ENCODE measurements at places on chromosomes 16 and 17.

DNA sequence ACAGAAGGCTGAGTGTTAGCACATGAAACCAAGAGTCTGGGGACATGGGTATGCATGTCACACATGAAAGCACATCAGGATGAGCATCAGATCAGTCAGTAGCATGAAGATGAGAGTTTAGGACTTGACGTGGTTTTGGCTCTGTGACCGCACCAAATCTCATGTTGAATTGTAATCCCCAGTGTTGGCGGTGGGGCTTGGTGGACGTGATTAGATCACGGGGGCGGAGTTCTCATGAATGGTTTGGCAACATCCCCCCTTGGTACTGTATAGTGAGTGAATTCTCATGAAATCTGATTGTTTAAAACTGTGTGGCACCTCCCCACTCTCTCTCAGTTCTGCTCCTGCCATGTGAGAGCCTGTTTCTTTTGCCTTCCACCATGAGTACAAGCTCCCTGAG, 46.4 kb downstream of the CNGB1 start:
- no peak for DNase-seq

- no peak for DNase-seq
Observed at GRCh38 chr16:85657267-85657650, 31.5 kb downstream of the GINS2 start.

DNA sequence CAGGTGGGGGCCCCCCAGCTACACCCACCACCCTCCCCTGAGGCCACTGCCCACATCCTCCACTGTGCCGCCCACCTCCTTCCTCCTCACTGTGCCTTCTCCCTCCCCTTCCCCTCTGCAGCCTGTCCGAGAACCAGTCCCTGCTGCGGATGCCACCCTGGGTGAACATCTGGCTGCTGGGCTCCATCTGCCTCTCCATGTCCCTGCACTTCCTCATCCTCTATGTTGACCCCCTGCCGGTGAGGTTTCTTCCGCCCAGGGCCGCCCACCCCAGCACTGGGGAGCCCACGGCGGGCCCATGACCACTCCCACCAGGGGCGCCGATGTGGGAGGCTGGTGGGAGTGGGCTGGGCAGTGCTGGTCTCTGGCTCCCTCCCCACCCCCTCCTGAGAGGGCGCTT, 22.1 kb downstream of the RABEP2 start:
- DNase-seq: no peak

DNA sequence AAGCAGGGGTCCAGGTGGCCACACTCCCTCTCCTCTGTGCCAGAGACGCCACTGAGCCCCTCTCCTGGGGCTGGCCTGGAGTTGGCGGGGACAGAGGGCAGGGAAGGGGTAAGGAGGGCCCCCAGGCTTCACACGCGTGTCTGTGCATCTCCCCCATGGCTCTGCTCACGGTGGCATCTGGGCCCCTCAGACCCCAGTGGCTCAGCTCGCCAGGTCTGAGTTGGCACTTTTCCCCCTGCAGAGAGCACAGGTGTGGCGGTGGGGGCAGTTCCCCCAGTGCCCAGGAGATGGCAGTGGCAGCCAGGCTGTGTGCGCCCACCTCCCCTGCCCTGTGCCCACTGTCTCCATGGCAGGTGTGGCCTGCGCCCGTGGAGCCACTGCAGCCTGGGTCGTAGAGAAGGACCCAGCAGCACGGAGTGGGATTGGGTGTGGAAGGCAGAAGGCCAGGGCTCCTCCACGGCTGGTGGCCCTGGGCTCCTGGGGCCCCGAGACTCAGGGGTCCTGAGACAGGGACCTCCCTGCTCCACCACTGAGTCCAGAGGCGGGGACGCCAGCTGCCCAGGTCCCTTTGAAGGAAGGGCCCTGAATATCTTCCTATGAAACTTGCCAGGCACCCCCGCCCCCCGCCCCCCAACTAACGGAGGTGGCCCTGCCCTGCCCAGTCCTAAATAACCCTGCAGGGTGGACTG, 4.3 kb upstream of the APRT start:
- no peak for DNase-seq

GRCh38 chr16:2450535-2450934, 9.4 kb upstream of the TEDC2 start:
- DNase-seq: no peak

DNA sequence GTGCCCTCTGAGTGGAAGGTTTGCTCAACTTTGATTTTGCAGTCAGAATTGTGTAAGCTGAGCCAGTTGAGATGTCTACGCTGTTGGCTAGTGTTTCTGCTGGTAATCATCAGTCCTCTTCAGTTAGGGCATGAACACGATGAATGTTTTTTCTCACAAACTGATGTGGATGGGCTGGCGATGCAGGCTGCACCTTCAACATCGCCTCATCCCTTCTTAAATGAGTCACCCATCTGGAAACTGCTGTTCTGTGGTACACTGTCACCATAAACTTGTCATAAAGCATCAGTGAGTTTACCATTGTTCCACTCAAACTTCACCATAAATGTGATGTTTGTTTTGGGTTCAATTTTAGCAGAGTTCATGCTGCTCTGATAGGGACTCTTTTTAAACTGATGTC, 8.4 kb downstream of the C16orf95 start:
- DNase-seq: no peak

- DNase-seq: no peak
Observed at GRCh38 chr16:49986351-49987124, 38.5 kb upstream of the CNEP1R1 start.

DNA sequence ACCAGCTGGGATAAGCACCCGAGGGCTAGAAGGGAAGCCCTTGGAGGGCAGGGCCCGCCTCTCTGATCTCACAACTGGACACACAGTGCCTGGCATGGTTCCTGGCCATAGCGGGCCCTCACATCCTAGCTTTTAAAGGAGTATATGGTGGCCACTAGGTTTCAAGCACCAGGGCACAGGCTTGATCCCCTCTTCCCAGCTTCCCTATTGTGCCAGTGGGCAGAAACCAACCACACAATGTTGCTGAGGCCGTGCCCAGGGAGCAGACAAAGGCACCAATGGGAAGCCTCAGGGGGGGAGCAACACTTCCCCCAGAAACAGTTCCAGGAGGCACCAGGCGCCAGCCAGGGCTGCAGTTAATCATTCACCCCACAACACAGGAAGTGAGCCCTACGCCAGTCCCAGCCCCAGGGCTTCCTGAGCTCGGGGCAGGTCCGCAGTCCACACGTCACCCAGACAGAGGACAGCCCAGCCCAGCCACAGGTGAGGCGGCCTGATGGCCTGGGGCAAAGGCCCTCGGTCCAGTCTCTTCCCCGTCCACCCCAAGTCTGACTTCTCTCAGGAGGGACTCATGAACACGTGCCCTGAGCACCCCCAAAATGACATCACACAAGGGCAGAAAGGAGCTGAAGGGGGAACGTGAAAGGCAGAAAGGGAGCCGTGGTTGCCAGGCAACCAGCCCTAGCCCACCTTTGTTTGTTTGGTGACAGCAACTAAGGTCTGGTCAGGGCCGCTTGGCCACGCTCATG, 12.8 kb downstream of the SMIM5 start:
- DNase-seq: no peak

- no peak for DNase-seq
Observed at GRCh38 chr17:12545877-12546513, 119.7 kb upstream of the MYOCD start.

GRCh38 chr17:83186226-83186625, 106.8 kb downstream of the METRNL start:
- DNase-seq: no peak

DNA sequence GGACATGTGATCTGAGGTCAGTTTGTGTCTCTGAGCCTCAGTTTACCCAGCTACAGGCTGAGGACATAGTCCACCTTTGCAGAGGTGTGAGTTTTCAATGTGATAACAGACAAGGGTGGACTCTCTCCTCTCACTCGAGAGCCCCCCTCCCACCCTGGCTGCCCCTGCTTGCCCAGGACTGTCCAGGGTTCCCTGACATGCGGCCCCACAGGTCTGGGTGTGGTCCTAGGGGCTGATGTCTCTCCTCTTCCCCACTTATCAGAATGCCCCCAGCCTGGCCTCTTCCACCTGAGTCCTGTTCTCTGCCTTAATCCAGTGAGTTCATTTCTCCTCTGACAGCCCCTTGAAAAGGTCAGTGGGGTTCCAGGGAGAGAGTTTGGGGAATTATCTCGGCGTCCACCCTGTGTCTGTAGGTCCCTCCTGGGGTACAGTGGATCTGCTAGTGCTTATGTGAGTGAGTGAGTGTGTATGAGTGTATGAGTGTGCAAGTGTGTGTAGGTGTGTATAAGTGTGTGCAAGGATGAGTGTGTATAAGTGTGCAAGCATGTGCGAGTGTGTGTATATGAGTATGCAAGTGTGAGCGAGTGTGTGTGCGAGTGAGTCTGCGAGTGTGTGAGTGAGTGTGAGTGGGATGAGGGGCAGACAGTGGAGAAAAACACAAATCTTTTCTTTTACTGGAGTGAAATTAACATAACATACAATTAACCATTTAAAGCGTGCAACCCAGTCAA, 175.0 kb downstream of the IRF8 start:
- no peak for DNase-seq

- no peak for DNase-seq
Observed at GRCh38 chr17:50830352-50830751, 5.0 kb upstream of the WFIKKN2 start.

- no peak for DNase-seq
Observed at GRCh38 chr16:30753596-30753995, 5.4 kb downstream of the PHKG2 start.

DNA sequence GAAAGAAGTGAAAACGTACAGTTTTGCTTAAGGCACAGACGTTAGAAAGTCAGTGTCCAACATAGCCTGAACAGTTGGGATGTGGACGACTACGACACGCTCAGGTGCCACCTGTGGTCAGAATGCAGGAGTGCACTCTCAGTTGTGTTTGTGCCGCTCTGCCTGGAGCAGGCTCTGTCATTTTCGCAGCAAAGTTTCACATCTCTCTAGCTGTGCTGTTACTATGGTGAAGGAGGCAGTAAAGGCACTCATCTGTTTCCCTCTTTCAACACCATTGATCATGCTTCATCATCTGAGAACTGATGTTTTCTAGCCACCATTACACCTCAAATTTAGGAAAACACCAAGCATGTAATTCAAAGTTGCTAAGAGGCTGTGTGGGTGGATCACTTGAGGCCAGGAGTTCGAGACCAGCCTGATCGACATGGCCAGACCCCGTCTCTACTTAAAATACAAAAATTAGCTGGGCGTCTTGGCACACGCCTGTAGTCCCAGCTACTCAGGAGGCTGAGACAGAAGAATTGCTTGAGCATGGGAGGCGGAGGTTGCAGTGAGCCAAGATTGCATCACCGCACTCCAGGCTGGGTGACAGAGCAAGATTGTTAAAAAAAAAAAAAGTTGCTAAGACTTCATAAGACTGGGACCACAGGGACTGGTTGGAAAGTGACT, 44.9 kb upstream of the DNAJA2 start:
- DNase-seq: no peak

- no peak for DNase-seq
Observed at GRCh38 chr16:70665806-70666735, 19.7 kb downstream of the IL34 start.

- DNase-seq: no peak
Observed at GRCh38 chr16:2912330-2913199, 834 bp downstream of the FLYWCH1 start.

- no peak for DNase-seq
Observed at GRCh38 chr16:709566-710499, 4.2 kb upstream of the FBXL16 start.

DNA sequence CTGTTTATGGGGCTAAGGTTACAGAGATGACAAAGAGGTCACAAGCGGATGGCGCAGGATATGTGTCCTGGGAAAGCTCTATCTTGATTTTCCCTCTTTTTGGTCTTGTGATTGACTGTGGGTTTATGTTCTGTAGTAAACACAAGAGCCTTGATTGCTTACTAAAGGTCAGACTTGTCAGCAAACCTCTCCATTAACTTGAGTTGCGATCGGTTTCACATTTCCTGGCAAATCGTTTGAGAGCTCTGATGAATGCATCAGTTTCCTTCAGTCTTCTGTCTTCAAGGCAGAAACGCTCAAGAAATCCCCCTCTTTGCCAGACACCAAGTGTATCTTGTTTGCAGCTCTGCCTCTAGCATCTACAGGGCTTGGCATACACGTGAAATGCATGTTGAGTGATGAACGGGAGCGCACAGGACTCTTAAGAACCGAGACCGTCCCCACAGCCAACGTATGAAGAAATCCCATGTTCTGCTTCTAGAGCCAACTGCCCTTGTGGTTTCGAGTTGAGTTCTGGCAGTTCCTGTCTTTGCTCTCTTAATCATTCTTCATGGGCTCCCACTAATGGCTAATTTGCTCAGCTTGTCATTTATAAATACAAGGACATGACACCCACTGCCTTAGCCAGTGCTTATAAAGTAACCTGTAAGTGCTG, 143.3 kb downstream of the PITPNC1 start:
- DNase-seq: no peak

GRCh38 chr17:66378296-66378695, 75.9 kb downstream of the PRKCA start:
- no peak for DNase-seq

DNA sequence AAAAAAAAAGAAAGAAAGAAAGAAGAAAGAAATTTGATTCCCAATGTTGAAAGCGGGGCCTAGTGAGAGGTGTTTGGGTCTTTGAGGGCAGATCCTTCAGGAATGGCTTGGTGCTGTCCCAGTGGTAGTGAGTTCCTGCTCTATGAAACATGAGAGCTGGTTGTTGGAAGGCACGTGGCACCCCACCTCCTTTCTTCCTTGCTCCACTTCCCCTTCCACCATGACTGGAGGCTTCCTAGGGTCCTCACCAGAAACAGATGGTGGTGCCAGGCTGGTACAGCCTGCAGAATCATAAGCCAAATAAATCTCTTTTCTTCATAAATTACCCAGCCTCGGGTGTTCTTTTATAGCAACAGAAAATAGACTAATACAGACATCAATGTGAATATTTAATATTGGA, 147.3 kb upstream of the KCNJ18 start:
- no peak for DNase-seq

DNA sequence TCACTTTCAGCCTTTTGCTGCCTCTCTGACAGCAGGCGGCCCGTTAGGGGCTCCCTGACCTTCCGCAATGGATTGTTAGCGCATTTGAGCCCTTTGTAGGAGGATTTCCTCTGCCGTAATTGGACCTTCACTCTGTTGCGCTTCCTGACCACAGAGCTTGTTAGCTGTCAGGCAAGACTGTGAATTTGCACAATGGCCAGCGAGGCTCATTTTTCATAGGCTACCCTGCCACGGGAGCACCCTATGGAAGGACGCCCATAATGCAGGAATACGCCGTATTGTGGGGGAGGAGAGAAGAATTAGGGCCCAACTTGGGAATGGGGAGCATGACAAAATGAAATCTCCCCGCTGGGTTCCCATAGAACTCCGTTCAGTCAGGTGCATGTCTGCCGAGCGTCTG, 205.2 kb upstream of the NLRP1 start:
- DNase-seq: no peak

DNA sequence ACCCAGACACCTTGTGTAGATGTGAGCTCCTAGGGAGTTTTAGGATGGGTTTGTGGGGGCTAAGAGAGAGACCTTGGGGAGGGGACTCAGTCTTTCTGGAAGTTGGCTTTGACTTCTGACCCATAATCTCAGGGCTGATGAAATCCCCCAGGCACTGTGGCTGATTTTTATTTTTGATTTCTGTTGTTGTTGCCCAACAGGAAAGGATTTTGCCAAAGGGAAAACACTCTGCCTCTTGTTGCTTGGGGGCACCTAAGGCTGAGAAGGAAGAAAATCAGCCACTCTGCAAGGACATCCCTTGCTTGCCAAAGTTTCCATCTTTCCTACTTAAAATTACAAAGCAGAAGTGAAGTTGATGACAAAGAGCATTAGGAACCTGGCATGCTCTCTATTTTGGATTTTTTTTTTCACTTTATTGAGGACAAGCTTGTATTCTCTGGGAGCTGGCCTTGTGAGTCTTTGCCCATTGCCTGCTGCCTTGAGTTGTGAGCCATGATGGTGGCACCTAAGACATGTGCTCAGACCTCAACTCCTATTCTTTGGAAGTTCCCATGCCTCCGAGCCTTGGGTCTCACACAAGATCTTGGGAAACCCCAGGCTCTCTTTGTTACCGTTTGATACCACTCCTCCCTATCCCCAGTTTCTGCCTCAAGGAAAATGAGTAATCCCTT, 3.2 kb upstream of the C1QTNF1 start:
- no peak for DNase-seq

Data from stimulated activated CD4-positive, alpha-beta T cell treated with anti-CD3 and anti-CD28 coated beads, TNF-alpha, amount 100 ng/mL, for 4 hours (primary cell).